ENCODE measurements at places on chromosomes 12 and 14. TPM values are rescaled to one million over a fixed set of nuclear protein-coding genes. Genes with fewer than 3 reads are reported as not detected.

TAS2R10 gene
- total RNA-seq: 0.46 TPM

RBP5 gene
- 0.42 TPM for total RNA-seq

LTBP2 gene
- 0.12 TPM for total RNA-seq

TRIM9 gene
- 0.30 TPM for total RNA-seq

IL31 gene
- total RNA-seq: not detected

GLS2 gene
- total RNA-seq: 1.1 TPM

PDZRN4 gene
- total RNA-seq: not detected

GRCh38 chr14:28754209-28754985 is 12.2 kb upstream of the FOXG1 start:
- no peak for DNase-seq

DNA sequence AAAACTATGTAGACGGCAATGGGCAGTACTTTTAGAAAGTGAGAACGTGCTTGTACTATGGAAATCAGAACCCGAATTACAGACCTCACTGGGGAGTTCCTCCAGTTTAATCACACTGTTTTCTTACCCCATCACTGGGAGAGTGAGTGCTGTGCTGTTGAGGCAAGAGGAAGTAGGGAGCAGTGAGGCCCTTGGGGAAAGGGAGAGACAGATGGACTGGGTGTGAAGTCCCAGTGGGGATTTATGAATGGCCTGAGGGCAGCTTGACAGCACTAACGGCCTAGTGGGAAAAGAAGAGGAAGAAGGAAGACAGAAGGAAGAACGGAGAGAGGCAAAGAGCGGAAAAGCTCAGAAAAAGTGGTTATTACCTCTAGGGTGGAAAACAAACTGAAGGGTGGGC is 5.7 kb downstream of the MCRS1 start:
- DNase-seq: no peak

DNA sequence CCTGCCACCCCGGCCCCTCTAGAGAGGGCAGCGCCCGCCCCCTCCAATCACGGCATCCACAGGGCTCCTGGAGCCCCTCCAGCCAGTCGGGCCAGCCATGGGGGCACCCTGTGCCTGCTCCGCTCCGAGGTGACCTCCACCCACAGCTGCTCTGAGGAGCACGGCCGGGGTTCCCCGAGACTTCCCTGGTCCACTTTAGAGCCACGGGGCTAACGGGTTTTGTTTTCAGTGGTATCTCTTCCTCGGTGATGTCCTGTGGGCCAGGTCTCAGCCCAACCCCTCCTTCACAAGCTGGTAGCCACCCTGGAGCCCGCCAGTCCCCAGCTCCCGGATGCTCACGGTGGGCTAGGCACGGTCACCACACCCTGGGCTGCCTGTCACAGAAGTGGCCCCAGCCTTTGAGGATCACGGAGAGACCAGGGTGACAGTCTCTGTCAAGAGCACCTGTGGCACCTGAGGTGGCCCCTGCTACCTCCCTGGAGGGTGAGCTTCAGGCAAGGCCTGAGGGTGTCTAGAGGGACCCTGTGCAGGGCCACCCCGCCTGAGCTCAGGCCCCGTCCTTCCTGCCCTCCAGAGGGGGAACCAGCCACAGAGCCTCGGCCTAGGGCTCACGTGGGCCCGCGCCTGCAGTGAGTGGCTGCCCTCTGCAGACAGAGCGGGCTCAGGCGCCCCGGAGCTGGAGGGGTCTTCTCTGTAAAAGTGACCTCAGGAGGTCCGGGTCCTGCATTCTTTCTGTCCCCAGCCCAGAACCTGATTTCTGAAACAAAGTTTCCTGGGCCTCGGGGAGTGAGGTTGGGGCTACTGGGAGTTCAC is 146.0 kb upstream of the C14orf180 start:
- no peak for DNase-seq

- no peak for DNase-seq
Measured at GRCh38 chr14:75090353-75090752, 20.9 kb downstream of the ZC2HC1C start.

DNA sequence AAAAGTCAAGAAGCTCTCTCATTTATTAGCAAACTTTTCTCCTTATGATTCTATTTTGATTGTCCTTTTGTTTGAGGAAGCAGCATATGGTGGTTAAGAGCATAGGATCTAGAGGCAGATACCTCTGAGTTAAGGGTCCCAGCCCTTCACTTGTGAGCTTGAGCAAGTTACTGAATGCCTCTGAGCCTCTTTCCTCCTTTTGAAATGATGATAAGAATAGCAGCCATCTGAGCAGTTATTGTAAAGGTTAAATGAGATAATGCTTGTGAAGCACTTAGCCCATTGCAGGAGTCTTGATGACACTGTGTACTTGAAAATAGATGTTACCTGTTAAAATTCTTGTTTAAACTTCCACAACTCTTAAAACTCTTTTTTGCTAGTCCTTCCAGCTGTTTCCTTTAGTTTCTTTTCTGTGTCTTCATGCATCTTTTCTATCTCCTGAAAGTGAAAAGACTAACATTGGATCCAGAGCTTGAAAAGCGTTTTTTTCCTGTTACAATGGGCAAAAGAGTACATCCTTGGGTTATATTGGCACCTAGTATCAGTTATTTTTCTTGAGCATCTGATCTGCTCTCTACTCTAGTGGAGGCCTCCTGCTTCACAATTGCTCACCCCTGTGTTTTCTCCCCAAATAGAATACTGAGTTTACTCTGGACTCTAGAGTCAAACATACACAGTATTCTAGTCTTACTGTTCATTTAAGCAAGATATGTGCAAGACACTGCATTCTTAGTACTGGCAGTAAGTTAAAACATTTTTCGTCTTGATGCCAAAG is 3.1 kb downstream of the HIF1A start:
- DNase-seq: no peak

- DNase-seq: no peak
Measured at GRCh38 chr12:10015450-10015849, 5.0 kb downstream of the CLEC12B start.

DNA sequence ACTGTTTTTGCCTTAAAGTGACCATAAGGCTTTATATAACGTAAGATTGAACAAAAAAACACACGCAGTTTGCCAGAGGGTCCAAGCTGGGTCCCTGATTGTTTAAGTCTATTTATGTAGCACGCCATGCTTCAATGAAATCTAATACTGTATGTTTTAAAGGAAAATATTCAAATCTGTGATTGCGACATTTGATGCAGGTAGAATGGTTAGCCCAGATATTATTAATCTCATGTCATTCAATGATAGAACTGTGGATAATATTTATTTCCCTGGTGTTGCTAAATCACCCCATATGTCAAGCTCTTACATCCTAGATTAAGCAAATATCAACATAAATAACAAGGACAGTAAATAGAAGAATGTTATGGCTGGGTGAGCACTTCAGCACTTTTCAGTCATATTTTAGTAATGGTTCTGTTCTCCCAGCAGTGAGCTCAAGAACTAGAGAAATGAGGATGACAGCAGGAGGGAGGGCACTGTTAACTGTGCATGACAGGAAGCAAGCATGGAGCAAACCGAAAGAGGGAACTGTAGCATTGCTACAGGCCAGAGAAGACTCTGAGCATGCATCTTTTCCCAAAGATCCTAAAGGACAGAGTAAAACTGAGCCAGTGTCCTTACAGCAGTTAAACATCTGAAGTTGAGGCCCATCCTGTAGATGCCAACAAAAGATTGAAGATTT is 465.7 kb upstream of the MGAT4C start:
- DNase-seq: no peak

GRCh38 chr14:101774814-101775213 is 13.3 kb downstream of the PPP2R5C start:
- DNase-seq: no peak

DNA sequence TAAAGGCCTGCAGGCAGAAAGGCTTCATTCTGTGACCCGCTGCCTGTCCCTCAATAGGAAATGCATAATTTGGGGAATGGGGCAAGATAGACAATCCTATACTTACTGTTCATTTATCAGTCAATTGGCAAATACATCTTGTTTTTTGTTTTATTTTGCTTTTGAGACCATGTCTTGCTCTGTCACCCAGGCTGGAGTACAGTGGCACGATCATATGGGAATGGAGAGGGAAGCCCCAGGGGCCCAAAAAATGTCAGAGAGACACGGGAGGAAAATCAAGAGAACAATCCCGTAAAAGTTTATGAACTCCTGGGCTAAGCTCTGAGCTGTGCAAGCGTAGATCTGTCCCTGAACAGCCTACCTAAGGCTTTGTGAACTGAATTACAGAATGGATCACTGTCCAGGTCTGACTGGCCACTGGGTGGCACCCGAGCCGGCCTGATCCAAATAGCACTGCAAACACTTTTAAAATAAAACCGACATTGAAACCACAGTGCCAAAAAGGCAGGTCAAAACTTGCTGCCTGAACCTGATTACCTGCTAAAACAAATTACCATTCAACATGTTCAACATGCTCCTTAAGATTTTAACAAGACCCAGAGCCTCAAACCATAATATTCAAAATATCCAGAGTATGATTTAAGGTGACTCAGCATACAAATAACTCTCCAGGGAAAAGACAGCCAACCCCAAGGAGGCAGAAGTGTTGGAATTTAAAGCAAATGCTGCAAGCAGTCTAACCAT is 11.8 kb downstream of the COPS7A start:
- peak; percentile 51 for DNase-seq

DNA sequence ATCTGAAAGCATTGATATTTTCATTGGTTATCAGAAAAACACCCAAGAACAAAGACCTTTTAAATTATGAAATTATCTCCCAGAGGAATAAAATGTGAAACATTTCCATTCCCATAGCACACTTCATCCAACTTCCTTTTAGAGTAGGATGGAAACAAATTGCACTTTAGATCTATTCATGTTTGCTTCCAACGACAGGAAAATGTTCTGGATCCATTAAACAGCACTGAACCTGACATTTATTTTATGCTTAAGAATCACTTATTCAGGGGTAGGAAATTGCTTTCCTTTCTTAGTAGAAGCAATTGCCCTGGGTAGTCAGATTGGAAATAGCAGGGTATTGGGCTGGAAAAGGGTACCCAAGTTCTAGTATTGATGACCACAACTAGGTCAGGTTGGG is 28.8 kb upstream of the PTGDR start:
- DNase-seq: no peak

DNA sequence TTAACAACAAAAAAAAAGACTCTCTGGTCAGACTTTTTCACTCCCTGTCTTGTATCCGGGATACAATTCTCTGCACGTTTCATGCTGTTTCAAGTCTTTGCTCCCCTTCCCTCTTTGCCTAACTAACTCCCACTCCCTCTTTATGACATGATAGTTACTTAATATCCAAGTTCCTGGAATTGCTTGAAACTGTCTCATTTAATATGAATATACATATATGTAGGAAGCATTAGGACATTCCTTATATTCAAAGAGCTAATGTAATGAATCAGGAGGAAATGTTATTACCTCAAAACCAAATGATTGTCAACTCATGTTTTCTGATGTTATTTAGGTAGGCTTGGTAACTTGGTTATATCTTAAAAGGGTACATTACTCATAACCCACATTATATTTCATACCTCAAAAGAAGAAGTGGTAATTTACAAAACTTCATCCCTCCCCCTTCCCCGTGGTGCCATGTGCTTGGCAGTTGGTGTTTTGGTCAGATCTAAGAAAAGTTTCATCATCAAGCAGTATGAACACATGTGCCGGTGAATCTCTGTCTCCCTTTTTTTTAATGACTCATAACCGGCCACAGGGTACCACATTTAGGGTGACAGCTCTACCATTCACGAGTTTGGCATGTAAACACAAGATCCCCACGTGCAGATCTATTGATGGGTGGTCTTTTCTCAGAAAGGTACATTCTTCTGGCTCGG is 56.5 kb downstream of the HCAR2 start:
- DNase-seq: peak; percentile 55

- no peak for DNase-seq
Measured at GRCh38 chr14:39680777-39681176, 248.5 kb upstream of the FBXO33 start.

- no peak for DNase-seq
Measured at GRCh38 chr14:66043921-66044320, 442.2 kb upstream of the CCDC196 start.

DNA sequence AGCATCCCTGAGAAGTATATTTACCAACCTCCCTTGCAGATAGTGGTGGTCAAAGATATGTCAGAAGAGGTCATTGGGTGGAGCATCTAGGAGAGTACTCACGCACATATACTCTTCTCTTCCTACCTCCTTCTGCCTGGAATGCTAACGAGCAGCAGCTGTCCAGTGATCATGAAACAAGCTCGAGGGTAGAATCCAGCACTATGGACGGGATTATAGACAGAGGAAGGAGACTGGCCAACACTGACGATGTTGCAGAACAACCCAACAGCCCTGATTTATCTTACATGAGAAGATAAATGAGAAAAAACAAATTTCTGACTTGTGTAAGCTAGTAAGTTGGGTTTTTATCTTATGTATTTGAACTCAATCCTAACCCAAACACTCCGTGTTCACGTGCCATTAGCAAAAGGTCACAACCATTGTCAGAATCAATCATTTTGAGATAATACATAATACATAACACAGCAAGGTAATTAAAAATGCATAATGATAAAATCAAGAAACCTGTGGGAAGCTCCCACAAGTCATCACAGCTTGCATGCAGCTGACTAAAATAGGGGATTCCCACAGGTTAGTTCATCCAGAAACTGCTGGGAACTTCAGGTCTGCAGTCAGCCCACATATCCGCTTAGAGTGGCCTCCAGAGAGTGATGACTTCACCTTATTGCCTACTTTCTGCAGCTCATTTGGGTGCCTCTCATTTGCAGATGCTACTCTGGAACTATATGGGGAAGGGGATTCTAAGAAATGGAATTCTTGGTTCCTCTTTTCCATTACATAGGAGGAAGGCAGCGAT is 36.3 kb upstream of the STK38L start:
- DNase-seq: peak; percentile 9

GRCh38 chr12:26953447-26953846 is 15.2 kb downstream of the FGFR1OP2 start:
- no peak for DNase-seq

GRCh38 chr12:17134315-17134714 is 528.4 kb upstream of the LMO3 start:
- DNase-seq: no peak

All from activated CD4-positive, alpha-beta T cell treated with anti-CD3 and anti-CD28 coated beads, Interleukin-2, amount 10 ng/mL, durations not matched to agents 7 days and 5 days (primary cell).